ENCODE measurements at places on chromosomes 11 and 22.

DNA sequence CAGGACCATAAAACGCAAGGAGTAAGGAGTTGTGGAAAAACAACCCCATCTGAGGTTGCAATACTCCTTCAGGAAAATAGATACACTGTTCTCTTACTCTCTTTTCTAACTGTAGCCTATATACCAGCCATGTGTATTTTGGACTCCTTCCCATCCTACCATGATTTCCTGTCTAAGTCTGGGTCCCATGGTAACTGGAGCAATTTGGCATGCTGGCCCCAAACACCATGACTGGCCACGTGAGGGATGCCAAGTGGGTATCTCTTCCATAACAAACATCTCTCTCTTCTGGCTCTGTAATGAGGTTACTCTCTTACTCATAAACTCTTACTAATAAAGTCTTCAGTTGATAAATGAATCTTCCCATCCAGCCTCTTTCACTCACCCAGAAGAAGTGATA is 26.5 kb downstream of the ABTB2 start:
- H3K27me3 ChIP-seq = peaks cover 26% of the 10 kb centered on the region
- DNase-seq = no peak
- no peak overlapping the region for H3K27ac ChIP-seq
- no peaks in the 10 kb centered on the region for H3K4me1 ChIP-seq
- no peak overlapping the region for H3K4me3 ChIP-seq
- H3K36me3 ChIP-seq = no peaks in the 10 kb centered on the region

DNA sequence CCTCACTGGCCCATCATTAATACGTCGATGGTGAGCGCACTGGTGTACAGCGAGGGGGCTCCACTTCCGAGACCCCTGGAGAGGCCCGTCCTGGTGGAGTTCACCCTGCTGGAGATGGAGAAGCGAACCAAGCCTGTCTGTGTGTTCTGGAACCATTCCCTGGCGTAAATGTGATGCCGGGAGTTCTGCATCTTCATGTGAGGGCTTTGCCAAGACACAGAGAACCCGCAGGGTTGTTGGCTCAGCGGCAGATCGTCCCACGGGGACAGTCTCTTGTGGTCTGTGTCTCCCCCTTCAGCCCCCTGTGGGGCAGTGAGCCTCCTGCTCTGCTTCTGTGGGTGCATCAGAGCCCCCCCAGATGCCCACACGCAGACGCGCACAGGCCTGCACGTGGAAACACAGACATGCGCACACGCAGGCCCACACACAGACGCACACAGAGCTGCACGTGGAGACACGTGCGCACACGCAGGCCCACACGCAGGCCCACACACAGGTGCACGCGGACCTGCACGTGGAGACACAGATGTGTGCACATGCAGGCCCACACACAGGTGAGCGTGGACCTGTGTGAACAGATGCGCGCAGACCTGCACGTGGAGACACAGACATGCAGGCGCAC is 55.8 kb upstream of the PRODH start:
- H3K4me1 ChIP-seq = no peaks in the 10 kb centered on the region
- H3K36me3 ChIP-seq = no peaks in the 10 kb centered on the region
- H3K27me3 ChIP-seq = no peaks in the 10 kb centered on the region

DNA sequence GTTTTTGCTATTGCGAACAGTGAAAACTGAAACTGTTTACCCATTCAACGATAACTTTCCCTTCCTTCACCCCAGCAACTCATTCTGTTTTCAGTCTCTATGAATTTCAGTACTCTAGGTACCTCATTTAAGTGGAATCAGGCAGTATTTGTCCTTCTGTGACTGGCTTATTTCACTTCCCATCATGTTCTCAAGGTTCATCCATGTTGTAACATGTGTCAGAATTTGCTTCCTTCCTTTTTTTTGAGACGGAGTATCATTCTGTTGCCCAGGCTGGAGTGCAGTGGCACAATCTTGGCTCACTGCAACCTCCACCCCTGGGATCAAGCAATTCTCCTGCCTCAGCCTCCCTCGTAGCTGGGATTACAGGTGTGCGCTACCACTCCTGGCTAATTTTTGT is 23.7 kb downstream of the HTR3B start:
- DNase-seq = no peak
- peaks cover 10% of the 10 kb centered on the region for H3K27me3 ChIP-seq
- H3K4me1 ChIP-seq = no peaks in the 10 kb centered on the region
- no peak overlapping the region for H3K27ac ChIP-seq

DNA sequence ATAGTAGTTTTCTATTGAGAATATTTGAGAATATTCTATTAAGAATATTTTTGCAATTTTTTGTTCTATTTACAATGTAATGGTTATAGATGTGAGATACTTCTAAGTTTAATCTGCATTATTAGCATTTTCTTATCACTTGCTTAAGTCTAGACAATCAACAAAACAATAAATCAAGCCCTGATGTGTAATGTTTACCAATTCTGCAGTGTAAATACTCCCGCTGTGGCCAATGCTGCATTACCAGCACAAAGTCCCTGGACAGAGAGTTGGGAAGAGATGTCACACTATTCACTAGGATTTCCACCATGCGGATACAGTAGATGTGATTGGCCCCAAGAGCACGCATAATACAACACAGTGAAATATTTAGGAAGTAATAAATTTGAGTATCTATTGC is 47.6 kb upstream of the GCAT start:
- no peaks in the 10 kb centered on the region for H3K4me1 ChIP-seq
- no peak for DNase-seq
- H3K27ac ChIP-seq = no peak overlapping the region
- H3K27me3 ChIP-seq = no peaks in the 10 kb centered on the region
- H3K36me3 ChIP-seq = peaks cover 81% of the 10 kb centered on the region

- no peak for DNase-seq
- no peaks in the 10 kb centered on the region for H3K4me1 ChIP-seq
- H3K4me3 ChIP-seq = no peak overlapping the region
- no peaks in the 10 kb centered on the region for H3K36me3 ChIP-seq
- H3K27me3 ChIP-seq = no peaks in the 10 kb centered on the region
- H3K27ac ChIP-seq = no peak overlapping the region
Observed at GRCh38 chr22:44570476-44571445, 72.7 kb upstream of the RTL6 start.

GRCh38 chr11:61749591-61750217 is 2.7 kb upstream of the MYRF start:
- H3K36me3 ChIP-seq = no peaks in the 10 kb centered on the region
- no peak for DNase-seq
- no peaks in the 10 kb centered on the region for H3K4me1 ChIP-seq
- no peak overlapping the region for H3K4me3 ChIP-seq
- no peaks in the 10 kb centered on the region for H3K27me3 ChIP-seq
